ENCODE measurements at places on chromosomes 2 and 18.

DNA sequence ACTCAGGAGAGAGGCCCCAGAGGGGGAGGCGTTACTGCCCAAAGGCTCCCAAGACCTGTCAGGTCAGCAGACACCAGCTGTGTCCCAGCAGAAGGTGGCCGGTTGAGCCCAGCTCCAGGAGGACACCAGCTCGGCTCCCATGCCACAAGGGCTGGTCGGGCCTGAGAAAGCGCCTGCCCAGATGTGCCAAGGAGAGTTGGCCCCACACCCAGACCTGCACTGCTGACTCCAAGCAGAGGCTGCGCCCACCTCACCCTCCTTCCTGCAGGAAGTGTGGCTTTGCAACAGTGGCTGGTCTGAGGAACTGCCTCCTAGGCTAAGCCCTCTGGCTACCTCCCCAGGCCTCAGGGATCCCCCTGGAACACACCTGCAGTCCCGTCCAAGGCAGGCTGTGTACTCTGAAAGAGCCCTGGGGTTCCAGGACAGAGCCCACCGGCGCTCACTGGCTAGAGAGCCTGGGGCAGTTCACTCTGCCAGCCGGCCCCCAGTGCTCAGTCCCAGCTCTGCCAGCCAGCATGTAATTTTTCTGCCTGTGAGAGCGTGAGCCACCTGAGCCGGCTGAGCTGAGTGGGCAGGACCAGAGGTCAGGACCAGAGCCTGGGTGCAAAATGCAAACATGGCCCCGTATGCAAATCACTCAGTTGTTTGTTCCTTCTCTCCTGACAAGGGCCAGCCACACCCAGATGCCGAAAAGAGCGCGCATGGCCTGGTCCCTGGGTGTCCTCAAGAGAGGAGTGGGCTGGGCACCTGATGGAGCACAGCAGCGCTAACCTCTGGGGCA is 36.9 kb upstream of the PTMA start:
- DNase-seq = no peak

- no peak for DNase-seq
Observed at GRCh38 chr2:159506764-159507440, 109.4 kb downstream of the BAZ2B start.

GRCh38 chr2:240722796-240723735 is 31.4 kb downstream of the AQP12A start:
- DNase-seq = no peak

DNA sequence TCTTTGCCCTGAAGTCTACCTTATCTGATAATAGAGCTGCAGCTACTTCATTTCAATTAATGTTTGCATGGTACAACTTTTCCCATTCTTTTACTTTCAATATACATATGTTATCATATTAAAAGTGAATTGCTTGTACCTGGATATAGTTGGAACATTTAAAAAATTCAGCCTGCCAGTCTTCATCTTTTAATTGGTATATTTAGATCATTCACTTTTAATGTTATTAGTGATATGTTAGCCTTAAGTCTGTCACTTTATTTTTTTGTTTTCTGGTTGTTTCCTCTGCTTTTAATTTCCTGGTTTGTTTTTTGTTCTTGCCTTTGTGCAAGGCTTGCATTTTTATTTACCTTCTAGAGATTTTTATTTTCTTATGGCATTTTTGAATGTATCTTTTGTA is 158.2 kb downstream of the GALNT1 start:
- DNase-seq = no peak

GRCh38 chr2:29071032-29071975 is 3.0 kb downstream of the PCARE start:
- no peak for DNase-seq

DNA sequence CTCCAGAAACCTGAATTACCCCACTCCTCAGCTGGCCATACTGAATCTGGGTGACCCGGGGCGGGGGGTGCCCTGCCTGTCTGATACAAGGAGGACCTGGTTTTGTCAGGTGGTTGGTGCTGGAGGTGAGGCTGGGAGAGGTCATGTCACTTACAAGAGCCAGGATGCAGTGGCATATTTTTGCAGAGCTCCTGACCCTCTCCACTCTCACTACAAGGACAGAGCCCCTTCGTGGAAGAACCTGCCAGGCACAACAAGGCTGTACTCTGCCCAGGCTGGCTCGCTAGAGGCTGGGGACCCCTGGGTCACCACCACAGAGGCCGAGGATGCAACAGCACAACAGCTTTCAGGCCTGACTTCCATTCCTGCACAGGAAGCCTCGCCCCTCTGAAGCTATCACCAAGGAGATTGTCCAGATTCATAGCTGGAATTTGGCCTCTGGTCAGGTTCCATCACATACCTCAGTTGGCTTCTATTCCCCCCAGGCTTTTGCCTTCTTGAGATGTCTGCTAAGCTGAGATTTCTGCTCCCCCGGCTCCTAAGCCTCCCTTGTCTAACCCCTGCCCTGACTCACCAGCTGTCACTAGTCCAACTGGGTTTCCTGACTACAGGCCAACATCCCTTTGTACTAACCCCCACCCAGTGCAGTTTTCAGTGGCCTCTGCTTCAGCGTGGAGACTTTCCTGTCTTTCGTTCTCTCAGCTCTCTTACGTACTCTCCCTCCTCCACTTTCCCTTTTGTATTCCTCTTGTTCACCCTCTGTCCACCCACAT is 132.5 kb upstream of the EPAS1 start:
- DNase-seq = no peak

GRCh38 chr2:148619560-148620195 is 24.9 kb upstream of the EPC2 start:
- no peak for DNase-seq
